HFFc6 (cell line): ENCODE measurements at places on chromosomes 4 and X.
A peak's percentile ranks its signal among the peaks of the same experiment; 100 is the strongest.

DNA sequence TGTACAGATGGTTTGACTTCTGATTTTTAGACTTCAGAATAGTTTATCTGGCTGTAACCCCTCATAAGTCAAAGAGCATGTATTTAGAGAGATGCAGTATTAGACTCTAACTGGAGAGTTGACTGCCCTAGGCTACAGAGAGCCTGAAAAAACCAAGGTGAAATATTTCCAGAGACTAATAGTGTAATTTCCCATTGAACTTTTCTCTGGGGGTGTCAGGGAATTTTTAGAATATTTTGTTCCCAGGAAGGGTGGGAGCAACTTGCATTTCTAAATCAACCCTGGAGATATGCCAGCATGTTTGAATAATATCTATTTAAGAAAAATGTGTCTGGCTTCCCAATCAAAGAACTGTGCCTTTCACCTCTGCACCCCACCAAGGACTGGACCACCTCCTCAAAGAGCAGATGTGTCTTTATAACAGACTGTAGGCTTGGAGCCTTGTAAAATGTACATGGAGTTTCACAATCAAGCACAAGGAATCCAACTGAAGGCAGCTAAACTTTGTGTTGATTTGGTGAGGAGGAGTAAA is 2.0 kb downstream of the ANXA3 start:
- DNase-seq: peak; percentile 24

DNA sequence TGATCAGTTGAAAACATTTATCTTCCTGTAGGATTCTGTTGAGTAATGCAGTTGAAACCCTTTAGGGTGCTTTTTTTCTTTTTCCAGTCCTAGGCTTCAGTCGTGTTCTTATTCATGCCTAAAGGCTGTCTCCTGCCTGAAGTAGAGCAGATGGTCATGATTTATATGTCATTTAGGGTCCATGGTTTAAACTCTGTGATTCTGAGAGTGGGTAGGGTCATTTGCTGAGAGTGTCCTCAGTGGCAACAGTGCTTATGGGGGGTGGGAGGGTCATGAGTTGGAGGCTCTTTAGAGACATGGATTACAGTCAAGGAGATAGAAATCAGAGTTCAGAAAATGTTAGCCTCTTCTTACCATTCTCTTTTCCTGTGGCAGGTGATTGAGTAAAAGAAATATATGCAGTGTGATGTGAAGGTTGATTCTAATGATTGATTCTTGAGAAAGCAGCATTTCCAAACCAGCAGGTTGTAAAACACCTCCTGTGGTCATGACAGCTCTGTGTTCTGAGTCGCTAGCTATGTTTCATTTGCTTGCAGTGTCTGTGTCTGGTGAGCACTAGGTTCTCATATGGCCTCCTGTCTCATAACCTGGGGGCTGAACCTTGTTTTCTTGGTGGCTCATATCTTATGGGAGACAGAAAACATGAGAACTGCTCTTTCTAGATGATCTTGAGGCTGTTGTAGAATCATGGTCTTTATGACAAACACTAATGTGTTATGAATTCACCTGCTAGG is 60.4 kb downstream of the JADE1 start:
- no peak for DNase-seq

GRCh38 chr4:177726111-177726510 is 283.9 kb upstream of the AGA start:
- DNase-seq: no peak

GRCh38 chr4:87499403-87500091 is 29.6 kb downstream of the SPARCL1 start:
- no peak for DNase-seq

- no peak for DNase-seq
Measured at GRCh38 chr4:6198768-6199421, 1.5 kb downstream of the JAKMIP1 start.

DNA sequence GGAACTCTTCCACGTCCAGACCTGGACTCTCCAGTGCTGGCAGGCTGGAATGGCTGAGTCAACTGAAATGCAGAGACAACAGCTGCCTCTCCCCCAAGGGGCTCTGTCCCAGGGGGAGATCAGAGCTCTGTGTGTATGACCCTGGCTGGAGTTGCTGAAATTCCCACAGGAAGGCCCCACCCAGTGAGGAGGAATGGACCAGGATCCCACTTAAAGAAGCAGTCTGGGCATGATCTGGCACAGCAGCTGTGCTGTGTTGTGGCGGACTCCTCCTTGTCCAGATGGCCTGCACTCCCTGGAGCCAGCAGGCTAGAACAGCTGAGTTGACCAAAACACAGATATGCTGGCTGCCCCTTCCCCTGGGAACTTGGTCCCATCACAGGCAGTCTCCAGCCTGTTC is 25.4 kb downstream of the C4orf17 start:
- no peak for DNase-seq

DNA sequence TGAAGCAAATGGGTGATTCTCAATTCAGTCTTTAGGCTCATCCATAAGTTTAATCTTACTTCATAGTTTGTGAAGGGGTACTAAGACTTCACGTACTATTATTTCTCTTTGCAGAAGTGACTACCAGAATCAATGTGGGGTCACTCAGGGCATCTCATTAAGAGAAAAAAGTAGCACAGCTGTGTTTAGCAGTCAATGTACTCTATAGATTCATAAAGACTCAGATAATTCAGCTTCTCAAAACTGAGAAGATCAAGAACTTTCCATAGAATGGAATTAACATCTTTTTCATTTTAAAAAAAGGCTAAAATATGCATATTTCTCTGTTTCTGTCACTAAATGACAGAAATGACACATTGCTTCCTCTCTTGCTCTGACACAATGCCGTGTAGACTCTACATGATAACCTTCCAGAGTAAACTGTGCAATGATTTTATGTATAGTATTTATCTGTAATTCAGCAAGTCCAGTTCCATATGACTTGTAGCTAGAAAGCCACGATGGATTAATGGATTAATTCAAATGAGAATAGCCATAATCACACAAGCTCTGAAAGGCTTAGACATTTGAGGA is 20.3 kb upstream of the LSM6 start:
- DNase-seq: no peak

GRCh38 chrX:19613645-19614323 is 98.5 kb upstream of the MAP3K15 start:
- DNase-seq: no peak

GRCh38 chr4:99821918-99822503 is 5.4 kb downstream of the DAPP1 start:
- DNase-seq: no peak

DNA sequence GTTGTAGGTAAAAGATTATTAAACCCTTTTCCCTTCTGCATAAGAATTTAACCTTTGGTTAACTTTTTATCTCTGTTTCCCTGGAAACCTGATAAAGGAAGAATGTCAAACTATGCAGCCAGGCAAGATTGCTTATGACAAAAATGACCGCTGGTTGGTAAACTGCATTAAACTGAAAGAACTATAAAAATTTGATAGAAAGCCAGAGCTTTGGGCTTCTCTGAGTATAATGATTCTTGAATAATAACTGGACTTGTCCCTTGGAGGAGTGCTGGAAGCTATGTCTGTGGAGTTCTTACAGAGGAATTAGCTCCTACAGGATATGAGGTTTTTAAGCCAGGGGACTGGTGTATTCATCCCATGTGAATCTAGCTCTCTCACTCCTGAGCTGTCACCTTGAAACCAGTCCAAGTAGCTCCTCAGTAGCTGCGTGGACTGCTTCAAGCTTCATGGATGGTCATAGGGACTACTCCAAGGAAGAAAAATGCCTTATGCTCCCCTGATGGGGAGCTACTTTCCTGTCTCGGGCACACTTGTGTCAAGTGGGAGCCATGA is 52.0 kb downstream of the RASL11B start:
- DNase-seq: peak; percentile 76

DNA sequence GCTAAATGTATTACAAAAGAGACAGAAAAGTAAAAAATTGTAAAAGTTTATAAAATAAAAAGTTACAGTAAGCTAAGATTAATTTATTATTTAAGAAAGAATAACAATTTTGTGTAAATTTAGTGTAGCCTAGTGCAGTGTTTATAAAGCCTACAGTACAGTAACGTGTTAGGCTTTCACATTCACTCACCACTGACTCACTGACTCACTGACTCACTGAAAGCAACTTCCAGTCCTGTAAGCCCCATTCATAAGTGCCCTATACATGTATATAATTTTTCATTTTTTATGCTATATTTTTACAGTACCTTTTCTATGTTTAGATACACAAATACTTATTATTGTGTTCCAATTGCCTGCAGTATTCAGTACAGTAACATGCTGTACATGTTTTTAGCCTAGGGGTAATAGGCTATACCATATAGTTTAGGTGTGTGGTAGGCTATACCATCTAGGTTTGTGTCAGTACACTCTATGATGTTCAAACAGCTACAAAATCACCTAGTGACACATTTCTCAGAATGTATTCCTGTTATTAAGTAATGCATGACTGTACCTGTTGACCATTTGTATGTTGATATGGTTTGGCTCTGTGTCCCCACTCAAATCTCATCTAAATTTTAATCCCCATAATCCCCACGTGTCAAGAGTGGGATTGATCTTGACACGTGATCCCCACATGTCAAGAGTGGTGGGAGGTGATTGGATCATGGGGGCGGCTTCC is 57.9 kb downstream of the CFAP299 start:
- peak; percentile 78 for DNase-seq

- peak; percentile 66 for DNase-seq
Measured at GRCh38 chr4:168019019-168019651, 73.2 kb upstream of the ANXA10 start.

GRCh38 chr4:121227341-121227792 is 63.2 kb upstream of the TNIP3 start:
- no peak for DNase-seq
